ENCODE measurements at places on chromosomes 2 and 18. TPM values are rescaled to one million over a fixed set of nuclear protein-coding genes. Genes with fewer than 3 reads are reported as not detected.
A peak's percentile ranks its signal among the peaks of the same experiment; 100 is the strongest.

MYO7B gene
- total RNA-seq = 2.1 TPM

BCL11A gene
- total RNA-seq = 0.64 TPM

TNFRSF11A gene
- 17.1 TPM for total RNA-seq

ICA1L gene
- 5.3 TPM for total RNA-seq

TXNDC9 gene
- 25.1 TPM for total RNA-seq

PRSS56 gene
- not detected for total RNA-seq

SLC39A10 gene
- total RNA-seq = 13.2 TPM

DNA sequence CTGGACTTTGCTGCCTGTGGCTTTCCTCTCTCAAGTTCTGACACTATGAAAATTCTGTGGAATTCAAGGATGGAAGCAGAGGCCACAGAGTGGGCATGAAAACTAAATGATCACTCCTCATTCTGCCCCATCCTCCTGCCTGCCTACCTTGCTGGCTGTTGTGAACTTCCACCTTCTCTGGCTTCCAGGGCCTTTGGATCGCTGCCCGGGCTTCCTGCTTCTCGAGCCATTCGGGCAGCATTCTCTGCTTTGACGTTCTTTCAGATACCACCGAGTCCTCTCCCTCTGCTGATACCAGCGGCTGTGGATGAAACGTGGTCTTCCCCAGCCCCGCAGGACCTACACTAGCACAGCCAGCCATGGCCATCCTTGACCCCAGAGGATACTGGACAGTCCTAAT is 327.7 kb upstream of the SLC14A2 start:
- DNase-seq = no peak

DNA sequence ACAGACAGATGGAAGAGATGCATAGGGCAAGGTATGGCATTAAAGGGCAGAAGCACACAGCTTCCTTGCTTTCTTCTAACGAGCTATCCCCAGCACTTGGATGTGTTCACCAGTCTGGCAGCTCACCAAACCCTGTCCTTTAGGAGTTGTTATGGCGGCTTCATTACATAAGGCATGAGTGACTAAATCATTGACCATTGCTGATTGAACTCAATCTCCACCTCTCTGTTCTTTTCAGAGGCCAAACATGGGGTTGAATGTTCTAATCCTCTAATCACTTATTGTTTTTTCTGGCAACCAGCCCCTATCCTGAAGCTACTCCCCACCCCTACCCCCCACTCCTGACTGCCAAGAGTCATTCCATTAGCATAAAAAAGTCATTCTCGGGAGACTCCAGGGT is 301.8 kb downstream of the XIRP2 start:
- no peak for DNase-seq

DNA sequence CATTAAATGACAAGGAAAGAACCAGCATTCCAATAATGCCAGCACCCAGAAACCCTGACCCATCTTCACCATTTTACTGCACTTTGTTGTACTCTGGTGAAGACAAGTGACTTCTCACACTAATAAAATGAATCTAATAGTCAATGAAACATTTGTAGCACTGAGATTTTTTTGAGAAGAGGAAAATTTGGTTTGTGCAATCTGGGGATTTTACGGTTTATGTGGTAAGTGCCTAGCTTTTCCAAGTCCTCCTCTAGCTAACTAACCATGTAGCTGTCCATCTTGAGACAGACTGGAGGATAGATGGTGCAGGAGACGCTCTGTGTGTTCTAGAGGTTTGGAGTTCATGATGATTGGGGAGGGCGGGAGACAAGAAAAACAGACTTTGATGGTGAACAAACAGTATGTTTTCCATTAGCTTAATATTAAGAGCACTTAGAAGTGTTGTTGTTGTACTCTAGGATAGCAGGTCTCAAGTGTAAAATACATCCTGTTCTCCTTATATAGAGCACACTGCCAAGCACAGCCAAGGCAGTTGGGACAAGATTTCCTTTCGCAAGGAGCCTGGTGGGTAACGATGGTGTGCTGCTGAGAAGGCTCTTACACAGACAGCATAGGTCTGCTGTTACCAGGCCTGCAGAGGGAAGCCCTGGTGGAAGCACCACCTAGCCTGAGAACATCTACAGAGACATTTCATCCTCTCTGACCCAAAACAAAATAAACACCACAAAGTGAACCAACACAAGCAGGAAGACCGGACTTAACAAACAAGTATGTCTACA is 83.7 kb downstream of the BCL11A start:
- DNase-seq = no peak

DNA sequence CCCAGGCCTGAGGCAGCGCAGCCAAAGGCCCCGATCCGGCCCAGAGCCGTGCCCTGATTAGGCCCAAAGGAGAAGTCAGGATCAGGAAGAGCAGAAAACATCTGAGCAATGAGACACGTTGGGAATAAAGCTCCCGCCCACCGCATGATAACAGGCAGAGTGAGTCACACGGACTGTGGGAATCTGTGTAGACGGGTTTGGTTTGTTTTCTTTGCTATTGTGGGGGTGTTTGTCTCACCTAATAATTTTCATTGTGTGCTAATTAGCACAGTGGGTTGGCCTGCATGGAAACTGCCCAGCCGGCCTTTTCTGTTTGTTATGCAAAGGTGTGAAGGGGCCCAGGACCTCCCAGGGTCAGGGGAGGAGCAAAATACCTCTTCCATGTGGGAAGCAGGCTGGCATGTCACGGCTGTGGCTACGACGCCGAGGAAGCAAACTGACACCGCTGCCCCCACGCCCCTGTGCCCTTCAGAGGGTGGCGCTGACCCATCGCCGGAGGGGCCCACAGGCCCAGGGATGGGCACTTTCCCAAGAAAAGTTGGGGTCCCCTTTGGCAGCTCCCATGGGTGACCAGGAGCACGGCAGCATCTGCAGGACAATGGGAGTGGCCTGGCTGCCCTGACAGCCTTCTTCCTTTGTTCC is 68.4 kb upstream of the CTDP1 start:
- DNase-seq = peak; percentile 90

DNA sequence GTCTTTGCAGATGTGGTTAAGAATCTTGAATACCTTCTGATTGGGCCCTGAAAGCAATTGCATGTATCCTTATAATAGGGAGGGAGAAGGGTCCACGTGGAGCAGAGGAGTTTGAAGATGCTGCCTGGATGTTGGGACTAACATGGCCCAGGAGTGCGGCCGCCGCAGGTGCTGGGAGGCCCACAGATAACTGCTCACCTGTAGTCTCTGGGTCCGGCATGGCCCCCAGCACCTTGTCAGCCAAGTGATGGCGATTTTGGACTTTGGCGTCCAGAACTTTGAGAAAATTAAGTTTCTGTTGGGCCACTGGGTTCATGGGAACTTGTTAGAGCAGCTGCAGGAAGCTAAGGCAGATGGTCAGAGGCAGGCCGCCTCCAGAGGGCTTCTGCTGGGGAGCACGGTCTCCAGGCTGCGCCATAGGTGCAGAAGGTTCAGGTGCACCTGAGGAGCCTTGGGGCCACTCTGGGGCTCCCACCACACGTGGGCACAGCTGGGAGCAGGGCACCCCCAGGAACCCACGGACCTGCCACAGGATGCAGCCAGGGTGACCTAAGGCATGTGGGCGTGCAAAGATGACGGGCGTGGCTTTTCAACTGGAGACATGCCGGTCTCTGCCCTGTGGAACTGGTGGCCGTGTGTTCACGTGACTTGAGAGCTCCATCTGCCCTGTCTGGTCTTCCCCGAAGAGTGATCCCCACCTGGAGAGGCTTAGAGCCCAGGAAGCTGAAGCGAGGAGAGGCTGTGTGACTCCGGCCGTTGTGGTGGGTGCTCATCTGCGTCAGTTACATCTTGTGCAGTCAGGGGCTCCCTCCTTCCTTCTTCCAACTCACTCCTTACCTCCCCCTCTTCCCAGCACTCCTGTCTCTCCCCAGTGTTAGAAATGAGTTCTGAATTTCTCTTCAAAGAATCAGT is 277.3 kb downstream of the AGAP1 start:
- DNase-seq = no peak

DNA sequence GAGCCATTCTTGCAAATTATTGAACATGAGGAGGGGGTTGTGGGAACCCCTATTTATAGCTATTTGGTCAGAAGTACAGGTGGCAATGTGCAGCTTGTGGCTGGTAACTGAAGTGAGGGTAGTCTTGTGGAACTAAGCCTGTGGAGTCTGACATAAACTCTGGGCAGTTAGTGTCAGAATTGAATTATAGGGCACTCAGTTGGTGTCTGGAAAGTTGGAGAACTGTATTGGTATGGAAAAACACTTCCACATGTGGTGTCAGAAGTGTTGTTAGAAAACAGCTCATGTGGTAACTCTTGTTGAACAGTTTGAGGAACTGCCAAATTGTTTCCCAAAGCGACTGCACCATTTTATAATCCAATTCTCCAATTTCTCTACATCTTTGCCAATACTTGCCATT is 7.5 kb downstream of the RALBP1 start:
- no peak for DNase-seq

DNA sequence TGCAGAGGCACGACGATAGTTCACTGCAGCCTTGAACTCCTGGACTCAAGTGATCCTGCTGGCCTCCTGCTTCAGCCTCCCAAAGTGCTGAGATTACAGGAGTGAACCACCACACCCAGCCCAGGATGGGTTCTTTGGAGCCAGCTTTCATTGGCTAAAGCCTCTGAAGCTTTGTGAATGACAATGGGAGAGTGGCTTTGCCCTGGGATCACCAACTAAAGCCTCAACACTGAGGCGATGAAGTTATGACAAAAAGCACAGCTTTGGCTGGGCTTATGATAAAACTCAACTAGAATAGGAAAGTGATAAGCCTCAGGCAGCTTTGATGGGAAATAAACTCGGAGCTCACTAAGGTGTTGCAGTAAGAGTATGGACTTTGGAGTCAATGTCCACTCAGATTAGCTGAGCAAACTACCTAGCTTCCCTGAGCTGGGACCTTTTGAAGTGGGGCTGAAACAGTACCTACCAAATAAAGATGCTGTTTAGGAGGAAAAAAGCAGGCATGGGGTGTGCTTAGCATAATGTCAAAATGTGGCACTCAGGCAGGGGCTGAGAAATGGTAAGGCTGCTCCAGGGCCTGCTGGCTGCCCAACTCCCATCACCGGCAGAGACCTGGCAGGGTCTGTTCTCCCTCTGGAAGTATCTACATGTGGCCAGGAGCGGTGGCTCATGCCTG is 4.3 kb downstream of the TMEM127 start:
- no peak for DNase-seq

DNA sequence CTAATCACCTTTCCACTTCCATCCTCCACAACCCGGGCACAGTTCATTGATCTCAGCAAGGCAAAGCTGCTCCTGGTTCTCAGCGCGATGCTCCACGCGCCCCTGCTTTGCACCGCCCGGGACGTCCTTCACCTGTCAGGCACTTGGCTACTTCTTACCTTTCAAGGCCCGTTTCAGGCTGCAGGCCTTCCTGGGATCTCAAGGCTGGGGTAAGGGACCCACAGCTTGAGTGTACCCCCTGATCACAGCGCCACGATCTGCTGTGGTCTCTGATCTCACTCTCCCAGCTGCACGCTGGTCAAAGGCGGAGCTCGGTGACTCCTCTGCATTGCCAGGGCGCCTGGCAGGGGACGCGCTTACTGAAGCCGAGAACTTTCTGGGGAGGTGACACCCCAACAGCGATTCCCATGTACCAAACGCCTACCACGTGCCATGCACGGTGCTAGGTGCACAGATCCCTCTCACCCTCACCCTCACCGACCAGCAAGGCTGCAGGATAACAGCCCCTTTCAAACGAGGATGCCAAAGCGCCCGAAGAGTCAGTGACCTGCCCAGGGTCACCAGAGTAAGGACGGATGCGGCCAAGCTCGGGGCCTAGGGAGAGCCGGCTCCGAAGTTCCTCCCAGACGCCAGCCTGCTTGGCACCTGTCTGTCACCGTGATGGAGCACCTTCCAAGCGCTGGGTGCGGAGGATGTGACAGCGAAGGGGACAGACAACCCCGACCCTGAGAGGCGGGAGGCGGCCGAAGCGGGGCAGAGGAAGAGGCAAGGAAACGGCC is 818 bp downstream of the ITGB1BP1 start:
- no peak for DNase-seq

- no peak for DNase-seq
Measured at GRCh38 chr2:234243871-234244565, 193.5 kb downstream of the SPP2 start.
